ENCODE measurements at places on chromosomes 6 and 20.

- DNase-seq = peak; percentile 83
These were observed 38.5 kb downstream of the TPD52L1 start for GRCh38 chr6:125191916-125192609.

DNA sequence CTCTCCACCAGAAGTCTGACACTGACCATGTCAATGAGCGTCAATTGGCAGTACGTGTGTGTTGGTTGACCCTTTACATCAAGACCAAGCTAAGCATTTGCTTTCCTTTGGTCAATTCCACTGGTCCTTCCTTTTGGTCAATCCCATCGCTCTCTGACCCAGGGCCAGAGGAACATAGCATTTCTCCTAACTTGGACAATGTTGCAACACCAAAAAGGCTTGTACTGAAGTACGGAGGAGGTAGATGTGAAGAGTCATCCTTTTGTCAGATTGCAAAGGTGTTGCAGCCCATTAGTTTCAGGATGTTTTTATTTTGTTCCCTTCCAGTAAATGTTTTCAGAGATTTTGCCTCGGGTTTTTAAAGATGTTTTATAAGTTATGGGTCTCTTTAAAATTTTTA, 24.6 kb downstream of the EDN1 start:
- no peak for DNase-seq

GRCh38 chr20:50646483-50646996, 44.8 kb downstream of the RIPOR3 start:
- DNase-seq = no peak

- no peak for DNase-seq
These were observed 129.9 kb downstream of the MRPL14 start for GRCh38 chr6:43997345-43997677.

- DNase-seq = no peak
These were observed 9.7 kb downstream of the HLA-DOB start for GRCh38 chr6:32807020-32807580.
